ENCODE measurements at places on chromosomes 16 and 17.

DNA sequence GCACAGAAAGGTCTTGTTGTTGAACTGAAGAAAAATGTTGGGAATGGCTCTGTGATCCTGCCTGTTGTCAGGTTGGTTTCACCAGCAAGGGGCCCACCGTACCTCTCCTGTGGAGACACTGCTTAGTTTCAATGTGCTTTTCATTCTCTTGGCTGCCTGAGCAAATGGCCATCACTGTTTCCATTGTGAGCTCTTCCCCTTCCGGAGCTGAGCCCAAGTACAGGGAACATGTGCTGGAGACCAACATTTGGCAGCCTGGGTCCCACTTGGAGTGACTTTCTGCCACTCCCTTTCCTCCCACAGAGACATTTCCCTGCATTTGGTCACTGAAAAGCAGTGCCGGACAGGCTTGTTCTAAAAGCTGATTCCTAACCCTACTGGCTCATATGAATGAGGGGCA lies 23.1 kb downstream of the GABARAPL2 start:
- no peak for DNase-seq

GRCh38 chr16:23960081-23960885 lies 124.5 kb downstream of the PRKCB start:
- no peak for DNase-seq

GRCh38 chr16:47634727-47635126 lies 173.6 kb downstream of the PHKB start:
- DNase-seq = no peak

GRCh38 chr17:57455063-57455914 lies 199.0 kb downstream of the MSI2 start:
- DNase-seq = peak; percentile 94

DNA sequence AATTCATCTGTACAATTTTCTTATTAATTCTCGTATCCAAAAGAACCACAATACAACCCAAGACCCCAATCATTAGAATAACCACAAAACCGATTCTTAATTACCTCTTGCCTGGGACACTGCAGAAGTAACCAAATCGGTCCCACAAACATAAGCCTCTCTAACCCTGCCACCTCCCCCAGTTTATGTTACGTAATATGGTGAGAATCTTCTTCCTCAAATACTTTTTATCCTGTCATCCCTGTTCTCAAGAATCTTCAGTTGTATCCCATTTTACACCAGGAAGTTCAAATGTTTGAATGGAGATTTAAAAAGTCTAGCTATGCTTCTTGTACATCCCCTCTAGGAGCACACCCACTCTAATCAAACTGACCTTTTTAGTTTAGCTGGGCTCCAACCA lies 269.3 kb upstream of the TBX2 start:
- no peak for DNase-seq

DNA sequence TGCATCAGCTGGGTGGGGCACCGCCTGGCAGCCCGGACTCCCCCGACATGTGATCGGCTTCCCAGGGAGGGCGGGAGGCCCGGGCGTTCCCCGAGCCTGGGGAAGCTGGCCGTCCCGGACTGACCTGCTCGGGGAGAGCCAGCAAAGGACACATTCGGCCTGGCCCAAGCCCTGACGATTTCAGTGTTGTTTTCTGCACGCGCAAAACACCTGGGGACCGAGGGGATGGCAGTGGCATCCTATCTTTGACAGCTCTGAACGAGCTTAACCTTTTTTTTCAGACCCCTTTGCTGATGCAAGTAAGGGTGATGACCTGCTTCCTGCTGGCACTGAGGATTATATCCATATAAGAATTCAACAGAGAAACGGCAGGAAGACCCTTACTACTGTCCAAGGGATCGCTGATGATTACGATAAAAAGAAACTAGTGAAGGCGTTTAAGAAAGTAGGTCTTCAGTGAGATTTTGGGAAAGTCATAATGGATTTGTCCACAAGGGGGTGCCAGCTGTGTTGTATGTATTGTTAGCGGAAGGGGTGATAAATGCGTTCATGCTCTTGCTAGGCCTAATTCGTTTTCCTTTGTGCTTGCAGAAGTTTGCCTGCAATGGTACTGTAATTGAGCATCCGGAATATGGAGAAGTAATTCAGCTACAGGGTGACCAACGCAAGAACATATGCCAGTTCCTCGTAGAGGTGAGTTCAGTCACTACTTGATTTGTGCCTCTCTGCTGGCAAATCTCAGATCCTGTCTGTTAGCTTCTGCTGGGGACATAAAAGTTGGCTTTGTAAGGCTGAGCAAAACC lies 1.0 kb downstream of the EIF1 start:
- no peak for DNase-seq

DNA sequence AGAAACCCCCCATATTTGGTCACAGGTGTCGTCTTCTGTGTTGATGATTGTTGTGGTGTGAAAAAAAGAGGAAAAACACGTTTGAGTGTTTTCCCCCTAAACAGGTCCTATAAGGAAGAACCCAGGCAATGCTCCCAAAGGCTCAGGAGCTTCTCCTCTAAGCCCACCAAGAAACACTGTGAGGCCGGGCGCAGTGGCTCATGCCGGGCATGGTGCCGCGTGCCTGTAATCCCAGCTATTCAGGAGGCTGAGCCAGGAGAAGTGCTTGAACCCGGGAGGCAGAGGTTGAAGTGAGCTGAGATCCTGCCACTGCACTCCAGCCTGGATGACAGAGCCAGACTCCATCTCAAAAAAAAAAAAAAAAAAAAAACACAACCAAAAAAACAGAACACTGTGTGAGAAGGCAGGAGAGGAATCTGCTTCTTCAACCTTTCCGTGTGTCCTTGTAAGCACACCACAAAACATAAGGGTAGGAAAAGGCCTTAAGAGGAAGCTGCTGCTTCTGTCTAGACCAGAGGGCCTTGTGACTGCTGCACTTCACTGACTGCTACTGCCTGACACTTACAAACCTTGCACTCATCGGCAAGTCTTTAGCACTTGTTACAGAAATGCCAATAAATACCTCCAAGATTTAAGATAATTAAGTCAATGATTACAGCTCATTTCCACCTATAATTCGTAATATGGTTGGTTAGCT lies 9.3 kb downstream of the JPT1 start:
- no peak for DNase-seq

DNA sequence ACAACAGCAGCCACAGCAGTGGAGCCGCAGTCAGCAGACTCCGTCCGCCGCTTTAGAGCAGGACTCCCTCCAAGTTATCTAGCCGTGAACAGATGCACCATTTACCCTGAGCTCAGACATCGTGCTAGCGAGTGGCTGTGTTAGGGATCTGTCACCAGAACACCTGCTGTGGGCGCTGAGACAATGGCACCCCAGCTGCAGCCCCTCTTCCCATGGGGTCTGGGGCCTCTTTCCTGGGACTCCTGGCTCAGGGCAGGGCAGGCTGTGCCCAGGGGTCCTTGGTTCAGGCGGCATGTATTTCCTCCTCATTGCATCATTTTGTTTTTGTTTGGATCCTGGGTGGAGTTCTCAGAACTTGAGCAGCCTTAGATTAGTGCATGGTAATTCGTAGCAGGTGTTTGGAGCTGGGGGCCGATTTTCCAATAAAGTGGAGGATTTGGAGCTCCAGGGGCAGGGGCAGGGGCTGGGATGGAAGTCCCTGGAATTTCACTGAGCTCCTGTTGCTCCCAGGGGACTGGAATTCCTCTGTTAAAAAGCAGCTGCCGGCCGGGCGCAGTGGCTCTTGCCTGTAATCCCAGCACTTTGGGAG lies 23.4 kb downstream of the NMRAL1 start:
- no peak for DNase-seq

DNA sequence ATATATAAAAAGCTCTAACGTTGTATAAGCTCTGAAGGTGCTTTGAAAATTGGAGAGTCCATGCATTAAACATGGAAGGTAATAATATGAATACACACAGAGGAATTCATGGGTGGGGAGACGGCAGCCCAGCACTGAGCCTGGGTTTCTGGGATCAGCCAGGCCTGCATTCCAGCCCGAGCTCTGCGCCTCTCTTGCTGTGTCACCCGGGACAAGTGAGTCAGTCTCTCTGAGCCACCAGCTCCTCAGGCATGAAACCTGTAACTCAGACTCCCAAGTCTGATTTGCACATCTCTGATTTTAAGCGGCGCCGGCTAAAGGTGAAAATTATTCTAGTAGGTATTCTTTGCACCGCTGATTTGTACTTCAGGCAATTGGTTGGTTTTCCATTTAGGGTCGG lies 238.8 kb downstream of the MRTFB start:
- DNase-seq = no peak

DNA sequence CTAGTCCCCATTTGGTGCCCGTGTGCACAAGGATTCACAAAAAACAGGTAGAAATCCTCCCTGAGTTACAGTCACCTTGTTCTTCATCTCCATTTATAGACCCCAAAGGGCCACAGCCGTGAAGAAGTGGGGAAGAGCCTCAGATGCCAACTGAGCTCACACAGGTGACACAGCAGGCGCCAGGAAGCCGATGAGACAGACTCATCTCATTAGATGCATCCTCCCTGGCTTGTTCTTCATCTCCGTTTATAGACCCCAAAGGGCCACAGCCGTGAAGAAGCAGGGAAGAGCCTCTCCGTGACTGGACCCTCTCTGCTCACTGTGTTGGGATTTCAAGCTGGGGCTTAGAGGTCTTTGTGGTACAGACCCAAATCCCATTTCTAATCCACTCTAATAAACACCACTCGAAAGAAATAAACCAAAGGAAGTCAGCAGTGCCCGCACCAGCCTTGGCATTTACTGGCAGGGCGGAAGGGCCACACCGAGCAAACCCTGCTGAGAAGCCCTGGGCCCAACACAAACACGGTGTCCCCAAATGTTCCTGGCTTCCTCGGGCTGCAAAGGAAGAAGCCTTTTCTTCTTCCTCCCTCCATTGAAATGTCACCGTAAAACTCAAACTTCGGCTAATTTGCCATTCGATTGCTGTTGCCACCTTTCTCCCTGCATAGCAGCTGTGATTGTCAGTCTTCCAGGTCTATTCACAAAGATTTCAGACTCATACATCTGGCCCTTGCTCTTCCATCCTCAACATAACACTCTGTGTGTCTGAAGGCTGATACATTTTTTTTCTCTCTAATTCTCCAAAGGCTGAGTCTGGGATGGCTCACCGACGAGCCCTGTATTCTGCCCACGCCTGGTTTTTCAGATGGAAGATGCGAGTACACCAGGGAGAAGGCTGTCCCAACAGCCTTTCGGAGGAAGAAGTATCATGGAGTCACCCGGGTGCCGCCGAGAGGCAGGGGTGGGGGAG lies 44.9 kb upstream of the DOC2B start:
- DNase-seq = no peak

DNA sequence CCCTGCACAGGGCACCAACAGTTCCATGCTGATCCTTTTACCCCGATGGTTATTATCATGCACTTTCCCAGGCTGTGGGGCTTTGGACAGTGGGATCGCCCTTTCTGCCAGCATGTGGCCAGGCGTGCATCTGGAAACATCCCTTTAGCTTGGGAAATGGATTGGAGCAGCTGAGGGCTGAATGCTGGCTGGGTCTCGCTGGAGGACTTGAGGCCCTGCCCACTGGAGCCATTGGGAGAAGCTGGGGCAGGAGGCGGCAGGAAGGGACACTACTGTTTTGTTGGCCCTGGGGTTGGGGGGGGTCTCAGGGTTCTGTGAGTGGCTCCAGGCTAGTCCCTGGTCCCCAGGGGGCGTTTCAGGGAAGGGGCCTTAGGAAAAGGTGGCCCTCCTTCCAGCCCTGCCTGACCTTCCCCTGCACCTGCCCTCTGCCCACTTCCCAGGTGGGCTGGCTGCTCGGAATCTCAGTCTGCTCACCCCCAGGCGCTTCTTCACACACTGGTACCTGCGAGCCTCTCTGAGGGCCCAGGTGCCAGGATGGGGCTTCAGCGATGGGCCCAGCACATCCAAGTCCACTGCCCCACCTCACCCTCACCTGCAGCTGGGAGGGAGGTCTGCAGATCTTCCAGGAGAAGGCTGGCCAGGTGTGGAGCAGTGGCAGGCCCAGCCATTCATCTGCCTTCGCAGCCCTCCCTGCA lies 1.6 kb upstream of the ADGRG3 start:
- no peak for DNase-seq

- DNase-seq = no peak
Observed at GRCh38 chr17:56543280-56543679, 50.2 kb upstream of the NOG start.

GRCh38 chr17:65918500-65918899 lies 273.4 kb downstream of the CEP112 start:
- no peak for DNase-seq

DNA sequence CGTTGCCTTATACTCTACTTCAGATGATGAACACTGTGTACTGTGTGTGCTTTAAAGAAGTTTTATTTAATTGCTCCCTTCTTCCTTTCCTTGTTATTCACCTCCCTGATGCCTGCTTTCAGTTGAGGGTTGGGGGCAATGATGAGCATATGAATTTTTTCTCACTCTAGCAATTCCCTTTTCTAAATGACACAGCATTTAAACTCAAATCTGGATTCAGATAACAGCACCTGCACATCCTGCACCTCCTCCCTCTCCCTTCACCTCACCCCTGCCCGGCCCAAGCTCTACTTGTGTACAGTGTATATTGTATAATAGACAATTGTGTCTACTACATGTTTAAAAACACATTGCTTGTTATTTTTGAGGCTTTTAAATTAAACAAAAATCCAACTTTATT lies 13.0 kb upstream of the PNPO start:
- DNase-seq = no peak

- no peak for DNase-seq
Observed at GRCh38 chr16:1134776-1135458, 18.0 kb upstream of the CACNA1H start.

GRCh38 chr16:81071805-81072204 lies 5.2 kb downstream of the C16orf46 start:
- DNase-seq = no peak

GRCh38 chr17:41613277-41614082 lies 913 bp upstream of the KRT16 start:
- DNase-seq = no peak

GRCh38 chr16:23061669-23062068 lies 87.6 kb downstream of the USP31 start:
- no peak for DNase-seq

GRCh38 chr17:4515501-4515900 lies 16.8 kb downstream of the SPNS2 start:
- DNase-seq = no peak

- peak; percentile 23 for DNase-seq
Observed at GRCh38 chr17:6427279-6427781, 7.6 kb downstream of the AIPL1 start.

DNA sequence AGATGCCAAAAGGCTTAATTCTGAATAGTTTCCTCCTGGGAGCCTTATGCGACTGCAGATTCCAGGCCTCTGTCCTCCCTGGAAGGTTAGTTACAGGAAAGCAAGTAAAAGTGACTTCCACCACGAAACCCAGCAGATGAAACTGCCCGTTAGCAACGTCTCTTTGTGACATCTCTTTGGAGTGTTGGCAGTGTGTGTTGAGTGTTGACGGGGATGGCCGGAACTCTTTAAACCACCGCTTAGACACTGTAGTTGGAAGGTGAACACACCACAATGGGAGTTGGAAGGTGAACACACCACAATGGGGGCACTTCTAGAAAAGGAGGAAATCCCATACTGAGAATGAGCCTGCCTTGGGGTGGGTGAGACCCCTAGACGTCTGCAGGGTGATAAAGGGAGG lies 858 bp downstream of the SKAP1 start:
- no peak for DNase-seq

- no peak for DNase-seq
Observed at GRCh38 chr17:82678265-82678891, 20.1 kb downstream of the RAB40B start.

GRCh38 chr16:695355-696089 lies 5.3 kb upstream of the WDR24 start:
- DNase-seq = no peak

GRCh38 chr17:76877437-76877836 lies 9.2 kb downstream of the MGAT5B start:
- no peak for DNase-seq

GRCh38 chr17:79796444-79796762 lies 474 bp downstream of the CBX8 start:
- DNase-seq = no peak

All from GM12878 (cell line).